GM12892 (cell line): ENCODE measurements at places on chromosomes 5 and 9.
A peak's percentile ranks its signal among the peaks of the same experiment; 100 is the strongest.

DNA sequence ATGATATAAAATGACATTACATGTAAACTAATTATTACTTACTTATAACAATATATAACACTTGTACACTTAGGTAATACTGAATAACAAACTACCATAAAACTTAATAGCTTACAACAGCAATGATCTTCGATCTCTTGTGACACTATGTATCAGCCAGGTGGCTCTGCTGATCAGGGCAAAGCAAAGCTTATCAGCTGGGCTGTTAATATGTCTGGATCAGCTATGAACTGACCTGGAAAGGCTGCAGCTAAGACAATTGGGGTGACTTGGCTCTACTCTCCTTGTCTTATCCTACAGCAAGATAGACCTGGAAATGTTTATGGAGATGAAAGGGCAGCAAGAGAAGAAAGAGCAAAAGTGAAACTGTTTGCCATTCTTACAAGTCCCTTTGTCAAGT lies 511.3 kb downstream of the TLR4 start:
- DNase-seq = no peak

DNA sequence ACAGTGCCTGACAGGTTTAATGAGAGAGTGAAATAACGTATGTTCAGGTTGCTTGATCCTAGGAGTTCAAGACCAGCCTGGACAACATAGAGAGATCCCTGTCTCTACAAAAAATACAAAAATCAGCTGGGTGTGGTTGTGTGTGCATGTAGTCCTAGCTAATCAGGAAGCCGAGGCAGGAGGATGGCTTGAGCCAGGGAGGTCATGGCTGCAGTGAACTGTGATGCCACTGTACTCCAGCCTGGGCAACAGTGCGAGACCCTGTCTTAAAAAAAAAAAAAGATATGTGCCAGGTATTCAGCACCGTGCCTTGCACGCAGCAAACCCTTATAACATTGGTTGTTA lies 38.8 kb upstream of the SPRY4 start:
- DNase-seq = no peak

DNA sequence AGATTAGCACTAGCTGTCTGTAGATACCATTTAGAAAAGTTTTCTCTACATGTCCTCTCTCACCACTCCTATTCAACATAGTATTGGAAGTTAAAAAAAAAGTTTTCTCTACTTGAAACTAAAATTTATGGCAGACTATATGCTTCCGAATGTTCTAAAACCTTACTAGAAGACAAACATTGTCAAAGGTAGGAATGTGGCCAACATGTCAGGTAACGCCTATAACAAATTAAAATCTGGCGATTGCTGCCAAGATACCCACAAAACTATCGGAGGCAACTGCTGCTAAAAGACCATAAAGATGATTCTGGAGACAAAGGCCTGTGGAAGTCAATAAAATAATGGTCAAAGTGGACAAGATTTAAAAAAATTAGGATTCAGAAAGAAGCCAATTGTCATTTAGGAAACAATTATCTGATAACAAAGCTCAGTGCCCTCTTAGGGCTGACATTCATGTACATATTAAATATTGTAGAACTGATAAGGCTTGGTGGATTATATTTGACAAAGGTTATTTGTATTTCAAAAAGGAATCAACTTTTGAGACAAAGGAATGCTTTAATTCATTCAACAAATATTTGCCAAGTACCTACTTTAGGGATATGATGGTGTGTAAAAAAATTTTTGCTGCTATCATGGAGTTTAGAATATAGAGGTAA lies 52.7 kb downstream of the CDKN2A start:
- no peak for DNase-seq

DNA sequence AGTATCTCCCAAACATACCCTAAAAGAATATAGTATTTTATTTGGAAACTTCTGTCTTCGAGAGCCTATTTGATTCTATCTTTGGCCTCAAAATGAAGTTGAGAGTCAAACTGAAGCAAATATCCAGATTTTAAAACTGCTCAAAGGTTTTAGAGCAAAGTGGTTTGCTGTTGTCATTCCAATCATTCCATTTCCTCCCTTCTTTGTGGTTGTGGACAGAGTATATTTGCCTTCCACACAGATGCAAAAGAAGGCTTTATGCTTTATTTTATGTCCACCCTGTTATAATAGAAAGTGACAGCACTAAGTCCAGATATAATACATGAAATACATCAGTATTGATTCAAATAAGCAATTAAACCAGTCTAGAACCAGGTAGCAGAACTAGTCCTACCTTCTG lies 12.4 kb downstream of the GZMK start:
- no peak for DNase-seq

GRCh38 chr9:7665874-7666273 lies 133.7 kb downstream of the DMAC1 start:
- DNase-seq = no peak

DNA sequence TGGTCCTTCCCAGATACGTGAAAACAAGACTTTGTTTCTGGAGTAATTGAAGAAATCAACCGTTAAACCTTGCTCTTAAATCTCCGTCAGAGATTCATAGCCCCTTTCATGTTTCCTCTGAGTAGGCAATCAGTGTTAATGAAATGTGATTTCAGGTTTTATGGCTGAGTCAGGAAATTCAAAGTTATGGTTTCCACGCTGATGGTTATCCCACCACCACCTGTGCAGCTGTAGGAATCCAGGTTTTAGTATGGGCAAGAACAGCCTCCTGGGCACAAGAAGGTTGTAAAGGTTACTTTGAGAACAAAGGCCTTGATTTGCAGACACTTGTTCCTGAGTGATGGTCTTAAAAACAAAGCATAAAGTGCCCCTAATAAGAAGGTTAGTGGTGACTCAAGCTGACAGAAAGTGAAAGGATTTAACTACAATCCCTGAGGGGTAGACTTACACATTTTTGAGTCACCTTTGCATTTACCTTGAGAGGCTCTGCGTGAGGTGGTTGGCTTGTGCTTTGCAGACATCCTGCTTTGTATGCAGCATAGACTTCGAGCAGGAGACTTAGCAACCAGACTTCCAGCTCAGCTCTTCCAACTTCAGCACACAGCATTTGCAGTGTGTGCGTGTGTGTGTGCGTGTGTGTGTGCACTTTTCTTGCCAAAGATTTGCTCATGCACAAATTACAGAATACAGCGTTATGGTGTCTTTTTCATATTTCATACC lies 159.6 kb downstream of the TLE4 start:
- DNase-seq = no peak

- DNase-seq = no peak
These were observed 46.7 kb downstream of the PSD2 start for GRCh38 chr5:139842321-139842720.

DNA sequence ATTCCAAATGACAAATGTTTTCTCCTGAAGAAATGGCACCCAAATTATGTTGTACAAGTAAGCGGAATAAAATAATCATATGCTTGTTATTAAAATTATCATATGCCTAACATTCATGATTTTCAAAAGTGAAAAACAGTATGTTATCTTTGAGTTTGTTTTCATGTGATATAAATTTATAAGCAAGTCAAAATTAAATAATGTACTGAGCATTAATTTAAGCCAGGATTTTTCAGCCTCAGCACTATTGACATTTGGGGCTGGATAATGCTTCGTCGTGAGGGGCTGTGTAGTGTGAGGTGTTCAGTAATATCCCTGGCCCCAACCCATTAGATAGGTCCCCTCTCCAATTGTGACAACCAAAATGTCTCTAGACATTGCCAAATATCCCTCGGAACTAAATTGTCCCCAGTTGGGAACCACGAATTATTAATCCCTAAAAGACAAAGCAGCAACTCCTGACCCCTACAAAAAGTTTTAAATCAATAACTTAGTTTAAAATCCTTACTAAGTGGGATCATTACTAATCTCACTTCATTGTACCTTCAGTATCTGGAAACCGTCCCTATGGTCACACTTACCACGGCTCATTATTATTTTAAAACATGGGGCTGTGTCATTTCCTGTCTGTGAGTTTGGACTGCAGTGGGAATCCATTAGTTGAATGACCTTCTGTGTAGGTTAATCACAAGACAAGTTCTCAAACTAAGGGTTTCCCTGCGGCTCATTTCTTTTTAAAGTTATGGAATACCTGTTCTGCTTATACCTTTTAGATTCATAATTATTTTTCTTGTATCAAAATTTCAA lies 1.3 kb upstream of the NNT start:
- DNase-seq = peak; percentile 8

DNA sequence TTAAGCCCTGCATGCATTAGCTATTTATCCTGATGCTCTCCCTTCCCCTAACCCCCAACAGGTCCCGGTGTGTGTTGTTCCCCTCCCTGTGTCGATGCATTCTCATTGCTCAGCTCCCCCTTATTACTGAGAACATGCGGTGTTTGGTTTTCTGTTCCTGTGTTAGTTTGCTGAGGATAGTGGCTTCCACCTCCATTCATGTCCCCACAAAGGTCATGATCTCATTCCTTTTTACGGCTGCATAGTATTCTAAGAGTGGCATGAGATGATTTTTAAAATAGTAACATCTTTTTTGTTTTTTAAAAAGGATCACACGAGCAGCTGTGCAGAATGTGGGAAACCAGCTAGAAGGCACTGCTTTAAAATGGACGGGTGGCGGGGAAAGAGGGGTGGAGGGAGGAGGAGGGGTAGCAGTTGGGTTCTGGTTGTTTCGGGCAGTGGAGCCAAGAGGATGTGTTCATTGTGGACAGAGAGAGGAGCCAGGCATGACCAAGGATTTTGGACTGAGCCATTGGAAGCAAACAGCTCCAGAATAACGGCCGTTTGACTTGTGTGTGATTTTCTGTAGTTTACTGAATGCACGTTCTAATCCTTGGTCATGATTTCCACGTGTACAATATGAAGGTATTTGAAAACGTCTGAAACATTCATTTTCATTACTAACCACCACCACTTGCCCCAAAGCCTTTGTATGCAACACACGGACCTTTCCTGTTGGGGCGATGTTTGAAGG lies 1.7 kb upstream of the TENT4A start:
- DNase-seq = no peak

DNA sequence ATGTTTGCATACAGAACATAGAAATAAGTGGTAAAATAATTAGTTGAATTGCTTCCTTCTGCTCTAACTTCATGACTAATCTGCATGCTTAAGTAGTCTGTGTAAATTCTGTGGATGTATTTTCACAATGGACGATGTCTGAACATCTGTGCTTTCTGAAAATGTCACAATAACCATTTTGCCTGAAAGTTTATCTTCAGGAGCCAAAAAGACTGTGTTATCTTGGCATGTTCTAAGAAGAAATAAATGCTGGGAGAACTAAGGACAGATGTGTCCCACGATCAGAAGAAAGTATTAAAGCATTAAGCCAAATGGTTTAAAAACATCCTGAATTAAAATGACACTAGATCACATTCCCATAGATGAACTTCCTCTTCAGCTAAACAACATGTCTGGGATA lies 397.6 kb downstream of the SPOCK1 start:
- no peak for DNase-seq

DNA sequence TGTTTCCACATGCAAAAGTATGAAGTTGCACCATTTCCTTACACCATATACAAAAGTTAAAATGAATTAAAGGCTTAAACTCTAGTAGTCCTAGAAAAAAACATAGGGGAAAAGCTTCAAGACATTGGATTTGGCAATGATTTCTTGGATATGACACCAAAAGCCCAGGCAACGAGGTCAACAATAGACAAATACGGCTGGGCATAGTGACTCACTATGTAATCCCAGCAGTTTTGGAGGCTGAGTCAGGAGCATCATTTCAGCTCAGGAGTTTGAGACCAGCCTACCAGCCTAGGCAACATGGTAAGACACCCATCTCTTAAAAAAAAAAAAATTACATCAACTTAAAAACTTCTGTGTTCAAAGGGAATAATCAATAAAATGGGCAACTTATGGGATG lies 30.9 kb upstream of the SREK1 start:
- no peak for DNase-seq

DNA sequence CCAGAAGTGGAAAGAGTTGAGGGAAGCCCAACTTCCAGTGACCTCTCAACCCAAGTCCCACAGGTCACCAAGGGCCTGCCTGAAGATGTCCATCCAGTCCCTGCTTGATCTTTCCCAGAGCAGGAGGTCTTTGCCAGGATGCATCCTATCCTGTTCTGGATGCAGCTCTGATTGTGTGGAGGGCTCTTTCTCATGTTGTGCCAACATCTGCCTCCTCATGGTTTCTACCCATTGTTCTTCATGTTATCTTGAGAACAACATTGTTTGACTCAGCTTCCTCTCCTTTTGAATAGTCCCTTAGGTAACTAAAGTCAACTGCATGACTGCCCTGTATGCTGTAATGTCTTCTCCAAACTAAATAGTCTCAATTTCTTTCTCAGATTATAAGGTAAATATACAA lies 169.3 kb downstream of the CCDC192 start:
- no peak for DNase-seq

DNA sequence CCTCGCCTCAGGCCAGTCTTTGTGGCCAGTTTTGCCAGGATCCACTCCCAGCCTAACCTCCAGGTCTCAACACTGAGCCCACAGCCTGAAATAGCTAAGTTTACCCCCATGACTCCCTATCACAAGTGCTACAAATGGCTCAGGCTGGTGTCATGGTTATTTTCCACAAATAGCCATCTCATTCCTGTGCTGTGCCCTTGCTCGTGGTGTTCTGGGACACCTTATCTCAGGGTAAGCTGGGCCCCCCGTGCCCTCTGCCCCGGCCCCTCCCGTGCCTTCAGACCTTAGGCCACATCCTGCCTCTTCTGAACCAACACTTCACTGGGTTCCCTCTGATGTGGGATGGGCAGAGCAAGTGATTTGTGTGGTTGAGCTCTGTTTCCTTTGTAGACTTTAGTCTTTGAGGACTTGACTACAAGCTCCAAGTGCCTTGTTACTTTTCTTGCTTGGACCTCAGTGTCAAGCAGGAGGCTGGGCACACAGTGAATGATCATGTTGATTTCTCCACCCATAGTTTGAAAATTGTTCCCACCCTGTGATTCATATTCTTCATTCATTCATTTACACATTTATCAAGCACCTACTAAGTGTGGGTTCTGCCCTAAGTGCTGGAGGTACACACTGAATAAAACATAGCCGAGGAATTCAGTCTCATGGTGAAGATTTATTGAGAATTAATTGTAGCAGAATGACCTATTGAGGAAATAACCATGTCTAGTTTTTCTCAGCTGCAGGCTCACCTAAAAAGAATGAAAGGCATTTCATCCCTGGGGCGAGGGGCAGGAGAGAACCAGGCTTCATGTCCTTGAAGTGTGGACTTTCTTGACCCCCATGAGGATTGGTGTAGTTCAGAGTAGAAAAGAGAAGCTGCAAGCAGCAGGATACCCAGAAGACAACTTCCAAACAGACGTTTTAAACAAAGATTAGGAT lies 84.5 kb upstream of the CTNNA1 start:
- DNase-seq = no peak

- DNase-seq = no peak
These were observed 9.3 kb downstream of the NIPBL start for GRCh38 chr5:36885566-36886485.

DNA sequence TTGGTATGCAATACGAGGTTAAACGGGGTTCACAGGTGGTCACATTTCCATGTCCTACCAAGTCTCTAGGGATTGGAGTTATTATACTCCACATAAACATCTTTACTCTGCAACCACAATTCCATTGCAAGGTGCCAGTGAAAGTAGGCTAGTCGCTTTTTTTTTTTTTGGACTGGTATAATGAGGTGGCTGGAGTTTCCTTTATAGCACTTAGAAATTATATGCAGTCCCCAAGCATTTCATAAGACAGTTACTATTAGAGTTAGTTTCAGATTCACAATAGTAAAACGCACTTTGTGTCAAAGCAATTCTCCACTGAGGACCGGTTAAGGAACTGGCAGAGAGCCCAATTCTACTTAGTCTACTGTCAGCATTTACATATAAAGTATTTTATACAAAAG lies 1.4 kb downstream of the MEF2C start:
- no peak for DNase-seq
